RPMI7951 (cell line): ENCODE measurements at places on chromosomes 3 and 15.

- peak; percentile 35 for DNase-seq
Measured at GRCh38 chr3:172210355-172210754, 171.0 kb downstream of the FNDC3B start.

- DNase-seq = no peak
Measured at GRCh38 chr3:147418808-147419701, 9.9 kb downstream of the ZIC1 start.

- DNase-seq = peak; percentile 65
Measured at GRCh38 chr3:42701371-42702065, 1.1 kb downstream of the HHATL start.

GRCh38 chr15:51080286-51080685 lies 14.4 kb downstream of the TNFAIP8L3 start:
- no peak for DNase-seq

DNA sequence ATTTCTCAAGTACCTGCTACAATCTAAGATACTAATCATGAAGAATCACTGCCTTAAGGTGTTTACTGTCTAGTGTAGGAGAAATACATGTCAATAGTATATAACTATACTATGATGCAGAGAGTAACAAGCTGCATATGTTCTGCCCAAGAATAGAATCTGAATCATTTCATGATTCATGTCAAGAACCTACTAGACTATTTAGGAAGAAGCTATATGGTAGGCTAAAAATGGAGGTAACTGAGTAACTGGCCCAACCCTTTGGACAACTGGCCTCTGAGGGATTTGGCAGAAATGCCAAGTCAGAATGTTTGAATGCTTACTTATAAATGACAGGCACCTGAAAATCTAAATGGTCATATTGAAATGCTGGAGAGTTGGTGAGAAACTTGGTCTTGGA lies 59.9 kb upstream of the DGKG start:
- no peak for DNase-seq

DNA sequence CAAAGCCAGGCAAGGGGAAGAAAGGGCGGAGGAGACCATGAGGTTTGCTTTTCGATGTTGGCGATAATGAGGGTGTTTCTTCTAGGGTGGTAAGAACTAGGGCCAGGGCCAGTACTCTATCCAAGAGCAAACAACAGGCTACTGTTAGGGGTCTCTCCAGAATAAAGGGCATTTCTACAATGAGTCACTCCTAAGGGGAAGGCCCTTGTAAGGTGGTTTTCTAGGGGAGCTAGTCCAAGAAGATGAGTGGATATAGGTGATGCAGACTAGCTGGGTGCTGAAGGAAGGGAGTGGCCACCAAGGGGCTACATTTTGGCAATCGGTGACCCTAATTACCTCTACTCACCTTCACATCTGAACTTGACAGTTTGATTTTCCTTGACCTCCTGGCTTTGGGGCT lies 148.5 kb upstream of the HACD2 start:
- DNase-seq = no peak

DNA sequence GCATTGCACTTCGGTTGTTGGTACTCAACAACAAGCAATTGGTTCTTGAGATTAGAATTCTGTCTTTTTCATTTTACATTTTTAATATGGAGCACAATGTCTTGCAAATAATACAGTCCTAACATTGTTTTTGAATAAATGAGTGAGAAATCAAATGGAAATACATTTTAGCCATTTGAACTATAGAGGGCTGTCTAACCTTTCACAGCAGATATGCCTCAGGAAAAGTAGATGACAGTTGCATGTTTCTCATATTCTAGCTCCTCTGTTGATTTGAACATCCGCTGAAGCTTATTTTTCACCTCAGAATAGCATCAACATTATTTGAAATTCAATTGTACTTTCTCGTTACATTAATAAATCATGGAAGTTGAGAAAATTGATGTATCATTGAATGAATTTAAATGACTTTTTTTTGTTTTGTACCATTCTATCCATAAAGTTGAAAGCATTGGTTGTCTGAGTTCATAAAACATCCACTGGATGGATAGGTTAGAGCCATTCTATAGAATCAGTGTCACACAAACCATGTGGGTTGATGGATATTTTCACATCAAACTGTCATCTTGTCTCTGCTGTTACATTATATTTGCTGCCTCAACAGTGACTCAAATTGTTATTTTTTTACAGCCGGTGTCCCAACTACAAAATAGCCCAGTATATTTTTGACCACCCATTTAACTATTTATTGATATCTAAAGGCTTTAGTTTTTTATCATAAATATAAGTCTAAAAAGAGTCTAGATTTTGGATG lies 928.3 kb downstream of the NSUN3 start:
- no peak for DNase-seq

- no peak for DNase-seq
Measured at GRCh38 chr3:155984791-155985417, 114.5 kb downstream of the GMPS start.

GRCh38 chr3:103699228-103699627 lies 1264.4 kb downstream of the ZPLD1 start:
- DNase-seq = no peak

DNA sequence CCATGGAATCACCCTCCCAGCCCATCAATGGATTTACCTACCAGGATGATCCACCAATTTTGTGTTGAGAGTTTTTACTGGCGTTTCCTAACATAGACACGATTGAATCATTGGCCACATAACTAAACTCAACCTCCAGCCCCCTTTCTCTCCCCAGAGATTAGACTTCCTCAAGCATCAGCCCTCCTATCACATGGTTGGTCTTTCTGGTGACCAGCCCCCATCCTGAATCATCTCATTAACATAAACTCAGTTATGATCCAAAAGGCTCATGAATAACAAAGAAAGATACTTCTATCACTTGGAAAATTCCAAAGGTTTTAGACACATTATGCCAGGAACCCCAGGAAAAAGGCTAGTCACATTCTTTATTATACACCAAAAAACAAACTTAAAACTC lies 21.2 kb downstream of the PRKAR2A start:
- DNase-seq = peak; percentile 44

- DNase-seq = no peak
Measured at GRCh38 chr3:82353306-82354171, 592.1 kb upstream of the GBE1 start.

GRCh38 chr3:98589331-98590036 lies 3.9 kb downstream of the CPOX start:
- DNase-seq = no peak

DNA sequence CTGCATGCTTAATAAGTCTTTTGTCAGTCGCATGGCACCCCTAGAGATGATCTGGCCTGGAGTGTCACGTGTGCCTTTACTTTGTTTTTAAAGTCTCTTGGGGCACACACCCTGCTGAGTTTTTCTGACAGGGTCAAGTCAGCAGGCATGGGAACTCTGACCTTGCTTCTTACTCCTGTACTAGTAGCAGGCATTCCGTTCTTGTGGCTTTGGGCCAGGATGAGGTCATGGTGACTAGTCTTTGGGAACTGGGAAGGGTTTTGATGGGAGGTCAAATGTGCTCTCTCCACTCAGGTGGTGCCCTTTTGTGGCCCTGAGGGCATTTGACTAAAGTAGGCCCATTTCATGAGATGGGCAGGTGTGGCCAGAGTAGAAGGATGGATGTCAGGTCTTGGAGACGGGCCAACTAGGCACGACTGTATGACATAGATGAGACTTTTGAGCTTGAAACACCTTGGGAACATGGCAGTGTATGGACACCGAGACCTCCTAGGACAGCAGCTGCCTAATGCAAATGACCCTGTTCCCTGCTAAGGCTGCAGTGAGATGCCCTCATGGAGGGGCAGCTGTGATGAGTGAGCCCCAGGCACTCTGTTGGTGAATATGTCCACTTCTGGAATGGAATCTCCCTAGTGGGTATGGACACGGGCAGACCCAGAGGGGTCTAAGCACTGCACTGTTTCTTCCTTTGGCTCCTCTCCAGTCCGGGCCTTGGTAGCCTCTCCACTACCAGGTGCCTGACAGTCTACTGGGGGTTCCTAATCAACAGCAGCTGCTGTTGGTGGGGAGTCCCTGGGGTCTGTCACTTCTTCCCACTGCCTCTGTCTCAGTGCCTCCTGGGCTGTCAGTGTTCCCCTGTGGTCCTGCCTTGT lies 16.4 kb downstream of the SRPRB start:
- peak; percentile 87 for DNase-seq

DNA sequence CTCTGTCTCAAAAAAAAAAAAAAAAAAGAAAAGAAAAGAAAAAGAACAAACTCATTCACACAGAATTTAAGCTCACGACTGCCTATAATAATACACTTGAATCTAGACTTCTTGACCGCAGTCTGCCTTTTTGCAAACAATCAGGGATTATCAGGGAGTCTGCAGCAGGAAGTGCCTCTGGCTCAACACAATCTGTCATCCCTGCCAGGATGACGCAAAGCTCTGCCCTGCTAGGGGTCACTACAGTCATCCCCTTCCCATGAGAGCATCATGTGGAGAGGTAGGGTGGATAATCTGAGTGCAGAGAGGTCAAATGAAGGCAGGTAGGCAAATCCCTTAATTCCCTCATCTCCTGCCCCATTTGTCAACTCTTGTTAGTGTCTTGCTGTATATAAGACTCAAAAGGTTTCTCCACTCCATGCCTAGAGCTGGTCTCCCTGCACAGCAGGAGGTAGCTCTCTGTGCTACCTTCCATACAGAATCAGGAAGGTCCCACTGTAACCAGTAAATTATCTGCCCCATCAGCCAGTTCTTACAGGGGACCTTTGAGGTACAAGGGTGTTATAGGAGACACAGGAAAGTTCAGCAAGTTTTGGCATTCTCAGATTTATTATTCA lies 4.2 kb downstream of the UBAP1L start:
- peak; percentile 51 for DNase-seq

DNA sequence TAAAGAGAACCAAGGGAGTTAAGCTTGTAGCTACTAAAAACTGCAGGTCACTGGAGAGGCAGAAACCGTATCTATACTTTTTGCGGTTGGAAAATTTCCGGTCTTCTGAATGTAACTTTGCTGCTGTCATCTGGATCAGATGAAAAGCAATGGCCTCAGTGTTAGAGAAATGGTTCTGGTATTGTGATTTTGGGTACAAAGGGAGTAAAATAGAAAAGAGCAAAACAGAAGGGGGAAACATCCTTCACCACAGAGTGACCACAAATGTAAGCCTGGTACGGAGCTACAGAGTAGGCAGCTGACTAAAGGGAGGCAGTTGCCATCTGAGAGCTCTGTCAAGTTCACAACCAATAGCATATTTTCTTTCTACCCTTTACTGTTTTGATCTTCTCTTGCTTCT lies 5.6 kb downstream of the CD96 start:
- peak; percentile 17 for DNase-seq

DNA sequence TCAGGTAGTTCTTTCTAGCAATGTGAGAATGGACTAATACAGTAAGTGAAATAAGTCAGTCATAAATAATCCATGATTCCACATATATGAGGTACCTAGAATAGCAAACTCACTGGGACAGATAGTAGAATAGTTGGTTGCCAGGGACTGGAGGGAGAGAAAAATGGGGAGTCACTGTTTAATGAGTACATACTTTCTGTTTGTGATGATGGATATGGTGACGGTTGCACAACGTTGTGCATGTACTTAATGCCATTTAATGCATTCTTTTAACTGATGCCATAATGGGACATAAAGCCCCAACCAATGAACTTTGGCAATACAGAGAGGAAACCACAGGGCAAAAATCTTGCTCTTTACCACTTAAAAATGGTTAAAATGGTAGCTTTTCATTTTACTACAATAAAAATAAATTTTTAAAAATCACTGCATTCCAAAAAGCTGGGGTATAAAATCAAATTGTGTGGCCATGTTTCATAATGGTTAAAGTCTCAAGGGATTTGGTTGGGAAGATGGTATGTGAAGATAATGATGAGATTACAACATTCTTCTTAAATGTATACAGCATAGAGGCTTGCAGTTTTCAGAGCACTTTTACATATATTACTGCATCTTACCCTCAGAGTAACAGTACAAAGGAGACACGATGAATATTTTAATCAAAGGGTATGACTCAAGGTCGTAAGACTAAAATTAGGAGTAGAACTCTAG lies 45.2 kb downstream of the ADAM10 start:
- no peak for DNase-seq
